Fibroblast of upper back skin (primary cell): ENCODE measurements at places on chromosomes 2 and 18.

DNA sequence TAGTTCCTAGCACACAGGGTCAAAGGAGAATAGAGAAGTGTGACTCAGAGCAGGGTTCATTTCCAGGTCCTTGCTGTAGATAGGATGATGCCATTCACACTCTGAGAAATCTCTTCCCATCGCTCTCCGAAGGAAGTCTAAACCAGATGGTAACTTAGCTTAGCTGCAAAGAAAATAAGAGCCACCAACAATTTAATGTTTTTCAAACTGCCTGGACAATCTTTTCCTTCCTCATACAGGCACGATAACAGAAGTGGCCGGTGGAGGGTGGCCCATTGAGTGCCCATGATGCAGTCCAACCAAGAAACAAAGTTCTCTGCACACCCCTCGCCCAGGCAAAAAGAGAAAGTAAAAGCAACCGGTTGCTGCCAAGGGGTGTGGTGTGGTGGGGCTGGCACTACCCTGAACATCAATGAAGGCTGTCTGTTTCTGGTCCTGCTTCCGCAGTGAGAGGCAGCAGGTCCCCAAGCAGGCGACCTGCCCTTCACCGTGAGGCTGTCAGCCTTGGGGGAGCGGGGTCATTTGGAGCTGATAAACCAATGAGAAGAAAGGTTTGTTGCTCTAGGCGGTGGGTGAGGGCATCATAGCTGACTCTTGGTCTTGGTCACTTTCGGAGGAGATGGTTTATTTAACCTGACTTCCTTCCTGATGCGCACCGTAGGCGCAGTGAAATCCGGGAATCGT, 105.6 kb upstream of the CD302 start:
- no peak for DNase-seq

- DNase-seq: no peak
Observed at GRCh38 chr2:437756-438393, 150.0 kb upstream of the ALKAL2 start.

GRCh38 chr18:28065031-28065792, 111.7 kb downstream of the CDH2 start:
- DNase-seq: peak; percentile 99

DNA sequence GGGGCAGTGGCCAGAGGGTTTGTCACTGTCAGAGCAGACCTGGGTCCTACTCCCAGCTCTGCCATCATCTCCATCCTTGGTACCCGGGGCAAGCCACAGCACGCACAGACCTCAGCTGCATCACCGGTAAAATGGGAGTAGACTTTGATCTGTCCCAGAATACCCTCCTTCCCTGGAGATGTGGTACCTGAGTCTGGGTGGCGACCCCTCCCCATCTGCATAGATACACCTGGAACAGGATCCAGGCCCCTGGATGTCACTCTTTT, 64.0 kb downstream of the ZFP36L2 start:
- DNase-seq: no peak

DNA sequence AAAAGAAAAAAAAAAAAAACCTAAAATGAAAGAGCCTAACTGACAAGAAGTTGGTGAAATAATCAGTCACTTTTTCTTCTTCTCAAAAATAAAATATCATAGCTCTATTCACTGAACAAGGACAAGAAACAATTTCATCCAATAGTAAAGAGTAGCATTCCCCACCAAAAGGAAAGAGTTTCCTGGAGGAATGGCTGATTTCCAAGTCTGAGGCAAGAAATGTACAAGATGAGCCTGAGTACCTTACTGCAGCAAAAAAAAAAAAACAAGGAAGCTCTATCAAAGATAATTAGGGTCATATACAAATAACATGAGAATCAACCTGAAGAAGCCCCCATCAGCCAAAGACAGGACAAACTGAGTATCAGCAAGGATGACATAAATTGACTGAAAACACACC, 11.5 kb downstream of the ROCK1 start:
- peak; percentile 48 for DNase-seq

DNA sequence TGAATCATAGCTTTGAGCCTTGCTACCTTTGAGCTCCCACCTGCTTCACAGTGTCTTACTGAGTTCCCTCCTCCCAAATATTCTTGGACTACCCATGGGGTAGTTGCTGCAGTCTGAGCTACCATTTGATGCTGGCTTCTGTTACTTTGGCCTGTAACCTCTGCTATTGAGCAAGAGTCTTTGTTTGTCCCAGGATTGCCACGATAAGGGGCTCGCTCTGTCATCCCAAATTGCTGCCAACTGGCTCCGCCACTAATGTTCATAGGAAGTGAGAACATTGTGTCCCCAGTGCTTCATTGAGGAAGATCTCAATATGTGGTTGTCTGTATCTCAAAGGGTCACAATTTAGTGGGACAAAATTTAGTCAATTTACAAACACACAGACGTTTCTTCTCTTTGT, 103.8 kb downstream of the TRIM43 start:
- DNase-seq: no peak
